Activated effector memory CD4-positive, alpha-beta T cell treated with Interleukin-2 at 50 U/mL for 16 hours (primary cell): ENCODE measurements at places on chromosomes 6 and 20.

GRCh38 chr20:358891-359555 is 12.1 kb downstream of the NRSN2 start:
- no peak for DNase-seq

GRCh38 chr6:75204959-75205775 is 686 bp downstream of the COL12A1 start:
- no peak for DNase-seq

- no peak for DNase-seq
Observed at GRCh38 chr20:63238514-63239125, 2.9 kb downstream of the BIRC7 start.

DNA sequence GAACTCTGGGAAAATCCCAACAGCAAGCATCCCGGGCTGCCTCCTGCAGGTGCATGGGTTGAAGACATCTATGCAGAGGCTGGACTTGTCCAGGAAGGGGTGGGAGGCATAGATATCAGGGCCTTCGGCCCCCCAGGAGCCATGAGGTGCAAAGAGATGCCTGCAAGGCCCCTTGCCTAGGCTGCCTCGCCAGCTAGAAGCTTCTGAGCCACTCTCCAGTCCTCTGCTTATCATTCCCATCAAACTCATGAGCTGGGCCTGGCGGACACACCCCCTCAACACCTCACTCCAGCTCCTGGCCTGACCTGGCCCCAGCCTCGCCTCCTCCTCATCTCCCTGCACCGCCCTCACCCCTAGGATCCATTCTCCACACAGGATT is 152.4 kb upstream of the PTPN1 start:
- no peak for DNase-seq

DNA sequence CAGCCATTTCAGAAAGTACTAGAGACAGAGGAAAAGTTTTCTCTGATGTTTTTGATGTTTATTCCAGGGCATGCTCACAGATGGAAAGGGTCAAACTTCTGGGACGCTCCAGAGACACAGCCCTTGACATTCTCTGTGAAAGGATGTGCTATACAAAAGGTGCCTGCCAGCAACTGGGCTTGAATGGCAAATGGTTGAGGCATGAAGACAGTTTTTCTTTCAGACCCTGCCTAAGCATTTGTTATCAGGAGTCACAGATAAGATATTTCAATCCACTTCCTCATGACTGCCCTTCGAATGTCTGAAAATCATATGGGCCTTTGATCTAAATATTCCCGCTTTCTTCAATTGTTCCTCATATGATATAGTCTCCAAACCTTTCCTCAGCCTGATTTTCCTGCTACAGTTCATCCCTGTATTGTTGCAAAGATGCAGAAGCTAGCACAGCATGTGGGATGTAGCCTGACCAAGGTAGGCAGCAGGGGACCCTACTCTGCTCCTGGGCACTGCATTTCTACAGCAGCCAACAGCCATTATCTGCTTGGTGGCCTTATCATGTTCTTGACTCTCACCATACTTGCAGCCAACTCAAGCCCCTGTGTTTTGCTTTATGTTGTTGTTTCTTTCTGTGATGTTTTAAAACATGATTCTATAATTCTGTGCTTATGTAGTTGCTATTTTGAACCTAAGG is 14.6 kb upstream of the TXLNB start:
- DNase-seq: no peak

DNA sequence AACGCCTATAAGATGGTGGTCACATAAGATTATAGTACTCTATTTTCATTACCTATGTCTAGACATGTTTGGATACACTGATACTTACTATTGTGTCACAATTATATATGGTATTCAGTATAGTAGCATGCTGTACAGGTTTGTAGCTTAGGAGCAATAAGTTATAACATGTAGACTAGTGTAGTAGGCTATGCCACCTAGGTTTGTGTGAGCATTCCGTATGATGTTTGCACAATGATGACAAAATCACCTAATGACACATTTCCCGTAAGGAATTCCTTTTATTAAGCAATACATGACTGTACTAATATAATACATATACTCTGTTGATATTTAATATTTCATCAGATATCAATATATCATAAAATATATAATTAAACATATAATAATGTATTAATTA is 540.7 kb downstream of the BMP2 start:
- no peak for DNase-seq

- no peak for DNase-seq
Observed at GRCh38 chr6:6546318-6547109, 42.0 kb upstream of the LY86 start.

DNA sequence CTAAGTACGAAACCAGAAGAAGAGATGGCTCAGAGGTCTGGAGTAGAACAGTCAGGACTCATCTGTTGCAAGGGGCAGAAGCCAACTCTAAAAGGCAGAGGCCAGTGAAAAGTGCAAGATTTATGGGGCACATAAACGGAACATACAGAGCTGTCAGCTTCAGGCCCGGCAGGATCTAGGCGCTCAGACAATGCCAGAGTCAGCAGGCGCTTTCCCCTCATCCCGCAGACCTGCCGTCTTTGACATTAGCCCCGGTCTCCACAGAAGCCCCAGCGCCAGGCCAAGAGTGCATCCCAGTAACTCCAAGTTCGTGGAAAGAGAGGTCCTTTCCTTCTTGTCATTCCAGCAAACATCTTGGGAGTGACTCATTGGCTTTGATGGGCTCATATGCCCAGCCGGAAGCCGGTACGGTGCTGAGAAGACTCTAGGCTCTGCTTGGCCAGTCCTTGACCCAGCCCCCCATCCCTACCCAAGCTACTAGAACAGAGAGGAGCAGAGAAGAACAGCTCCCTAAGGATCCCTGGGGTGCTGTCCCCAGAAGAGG is 260.9 kb downstream of the TAF4 start:
- no peak for DNase-seq

DNA sequence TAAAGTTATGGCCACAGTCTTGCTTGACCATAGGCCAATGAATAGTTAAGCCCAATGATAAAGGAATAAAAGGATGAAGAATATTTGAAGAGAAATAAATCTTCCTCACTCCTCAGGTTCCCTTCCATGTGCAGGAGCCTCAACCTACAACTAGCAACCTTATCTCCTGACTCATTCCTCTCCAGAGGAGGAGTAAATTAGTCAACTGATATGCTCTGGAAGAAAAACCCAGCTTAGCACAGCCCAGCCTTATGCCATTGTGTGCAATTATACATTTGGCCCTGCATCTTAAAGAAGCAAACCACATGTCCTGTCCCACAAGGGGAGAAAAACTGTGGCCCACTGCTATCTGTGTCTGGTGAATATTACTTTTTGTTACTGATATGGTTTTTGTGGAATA is 82.1 kb downstream of the PHIP start:
- no peak for DNase-seq

GRCh38 chr6:92469186-92469828 is 950.1 kb downstream of the EPHA7 start:
- DNase-seq: no peak

DNA sequence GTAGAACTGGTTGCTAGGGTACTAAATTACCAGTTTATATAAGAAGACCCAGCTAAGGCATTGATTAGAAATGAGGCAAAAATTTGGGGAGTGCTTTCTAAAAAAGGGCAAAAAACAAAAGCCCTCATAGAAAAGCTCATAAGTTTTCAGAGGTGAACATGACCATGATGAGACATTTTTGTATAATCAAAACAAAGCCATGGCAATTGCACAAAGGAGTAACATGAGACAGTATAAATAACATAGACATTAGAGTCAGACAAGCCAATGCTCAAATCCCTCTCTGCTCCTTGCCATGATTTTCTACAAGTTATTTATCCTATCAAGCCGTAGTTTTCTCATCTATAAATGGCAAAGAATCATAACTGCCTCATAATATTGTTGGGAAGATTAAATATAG is 112.2 kb upstream of the ADTRP start:
- no peak for DNase-seq

DNA sequence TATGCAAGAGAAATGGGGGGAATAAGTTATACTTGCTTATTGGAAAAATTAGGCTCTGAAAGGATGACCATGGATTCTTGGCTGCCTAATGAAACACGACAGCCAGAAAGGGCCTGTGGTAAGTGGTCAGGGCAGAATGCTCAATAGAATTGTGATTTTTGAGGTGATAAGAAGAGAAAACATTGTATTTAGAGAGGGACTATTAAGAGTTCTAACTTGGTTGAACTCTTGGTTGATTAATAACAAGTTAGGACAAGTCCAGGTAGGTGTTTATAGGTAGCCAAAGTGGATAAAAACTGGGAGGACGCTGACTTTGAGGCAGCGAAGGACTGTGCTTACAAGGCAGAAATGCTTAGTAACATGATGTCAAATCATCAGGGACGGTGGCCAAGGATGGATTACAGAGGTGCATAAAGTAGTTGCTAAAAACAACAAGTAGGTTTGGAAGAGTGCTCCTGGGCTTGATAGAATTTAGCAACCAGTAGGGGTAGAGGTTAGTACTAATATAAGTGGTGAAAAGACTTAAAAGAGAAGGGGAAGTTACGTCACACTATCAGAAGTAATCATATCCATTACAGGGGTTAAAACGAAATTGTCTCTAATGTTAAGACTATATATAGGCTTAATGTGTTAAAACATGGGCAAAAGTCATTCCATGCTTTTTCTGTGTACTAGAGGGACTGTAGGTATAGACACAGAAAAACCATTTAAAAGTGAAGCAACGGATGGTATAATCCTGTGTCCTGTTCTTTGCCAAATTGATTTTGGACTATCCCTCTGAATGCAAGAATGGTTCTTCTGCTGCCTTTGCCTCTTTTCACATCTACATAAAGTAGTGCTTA is 98.6 kb downstream of the EYA4 start:
- no peak for DNase-seq

- no peak for DNase-seq
Observed at GRCh38 chr6:62371453-62372210, 85.6 kb upstream of the KHDRBS2 start.

- no peak for DNase-seq
Observed at GRCh38 chr6:145020114-145020513, 715.2 kb downstream of the EPM2A start.

GRCh38 chr6:24453921-24454320 is 35.5 kb downstream of the GPLD1 start:
- no peak for DNase-seq

DNA sequence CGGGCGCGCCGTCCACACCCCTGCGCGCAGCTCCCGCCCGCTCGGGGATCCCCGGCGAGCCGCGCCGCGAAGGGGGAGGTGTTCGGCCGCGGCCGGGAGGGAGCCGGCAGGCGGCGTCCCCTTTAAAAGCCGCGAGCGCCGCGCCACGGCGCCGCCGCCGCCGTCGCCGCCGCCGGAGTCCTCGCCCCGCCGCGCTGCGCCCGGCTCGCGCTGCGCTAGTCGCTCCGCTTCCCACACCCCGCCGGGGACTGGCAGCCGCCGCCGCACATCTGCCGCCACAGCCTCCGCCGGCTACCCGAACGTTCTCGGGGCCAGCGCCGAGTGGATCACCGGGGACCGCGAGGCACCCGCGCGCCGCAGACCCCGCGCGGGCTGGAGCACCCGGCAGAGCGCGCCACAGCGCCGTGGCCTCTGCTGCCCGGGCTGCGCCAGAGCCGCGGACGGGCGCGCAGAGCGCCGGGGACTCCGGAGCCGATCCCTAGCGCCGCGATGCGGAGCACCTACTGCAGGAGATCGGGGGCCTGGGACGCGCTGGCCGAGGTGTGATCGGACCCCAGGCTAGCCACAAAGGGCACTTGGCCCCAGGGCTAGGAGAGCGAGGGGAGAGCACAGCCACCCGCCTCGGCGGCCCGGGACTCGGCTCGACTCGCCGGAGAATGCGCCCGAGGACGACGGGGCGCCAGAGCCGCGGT is at the start of gene BMP2:
BMP2 (plus strand) TSS at position 151 of the 692 bp plus-strand sequence. CDS start 2,441 bp downstream, outside the sequence.
- no peak for DNase-seq

DNA sequence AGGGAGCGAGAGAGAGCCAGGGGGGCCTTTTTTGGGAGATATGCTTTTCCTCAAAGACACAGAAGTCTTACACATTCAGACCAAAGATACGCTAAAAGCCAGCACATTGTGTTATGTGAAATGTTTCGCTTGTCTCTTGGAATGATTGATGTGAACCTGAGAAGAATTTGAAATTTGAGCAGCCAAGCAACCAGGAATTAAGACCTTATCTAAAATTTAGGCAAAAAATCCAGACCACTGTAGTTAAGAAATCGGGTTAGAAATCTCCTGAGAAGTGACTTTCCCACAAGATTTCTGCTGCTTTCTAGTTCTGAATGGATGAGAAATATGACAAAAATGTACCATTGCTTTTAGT is 223.2 kb upstream of the GMDS start:
- no peak for DNase-seq

GRCh38 chr20:24828992-24829648 is 119.9 kb upstream of the CST7 start:
- no peak for DNase-seq

DNA sequence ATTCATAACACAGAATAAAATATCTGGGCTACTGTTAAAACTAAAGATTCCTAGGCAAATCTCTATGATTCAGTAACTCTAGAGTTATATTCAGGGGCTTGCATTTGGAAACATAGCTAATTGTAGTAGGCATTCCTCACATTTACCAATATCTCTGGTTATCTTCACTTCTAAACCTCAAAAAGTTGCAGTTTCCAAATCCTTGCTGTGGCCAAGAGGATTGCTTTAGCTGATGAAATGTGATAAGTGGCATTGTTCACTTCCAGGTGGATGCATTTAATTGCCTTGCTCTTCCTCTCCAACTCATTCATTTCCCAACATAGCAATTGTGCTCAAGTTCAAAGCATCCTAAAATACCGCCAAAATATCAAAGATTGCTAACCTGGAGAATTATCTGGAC is 246.6 kb downstream of the GRIK2 start:
- no peak for DNase-seq

GRCh38 chr20:63561624-63562396 is 7.9 kb downstream of the FNDC11 start:
- no peak for DNase-seq

DNA sequence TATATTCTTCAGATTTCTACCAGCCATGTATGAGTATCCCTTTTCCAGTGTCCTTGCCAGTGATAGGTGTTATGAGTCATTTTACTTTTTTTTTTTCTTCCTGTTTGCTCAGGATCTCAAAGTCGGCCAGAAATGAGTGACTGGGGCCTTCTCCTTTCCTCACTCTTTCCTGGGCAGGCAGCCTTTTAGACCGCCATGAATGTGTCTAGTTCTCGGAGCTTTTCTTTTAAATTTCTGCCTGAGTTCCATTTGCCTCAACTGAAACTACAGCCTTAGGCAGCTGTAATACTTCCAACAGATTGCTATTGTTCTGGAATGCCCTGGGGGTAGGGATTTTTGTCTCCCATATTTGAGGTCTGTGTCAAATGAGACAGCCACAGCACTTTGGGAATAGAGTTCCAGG is 83.7 kb downstream of the STXBP5 start:
- DNase-seq: no peak

DNA sequence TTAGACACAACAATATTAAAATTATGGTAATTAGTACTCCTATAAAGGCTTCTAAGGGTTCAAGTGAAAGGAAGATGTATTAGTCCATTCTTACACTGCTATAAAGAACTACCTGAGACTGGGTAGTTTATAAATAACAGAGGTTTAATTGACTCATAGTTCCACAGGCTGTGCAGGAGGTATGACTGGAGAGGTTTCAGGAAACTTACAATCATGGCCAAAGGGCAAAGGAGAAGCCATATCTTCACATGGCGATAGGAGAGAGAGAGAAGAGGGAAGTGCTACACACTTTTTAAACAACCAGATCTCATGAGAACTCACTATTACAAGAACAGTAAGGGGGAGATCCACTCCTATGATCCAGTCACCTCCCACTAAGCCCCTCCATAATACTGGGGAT is 52.9 kb downstream of the TINAG start:
- no peak for DNase-seq

GRCh38 chr20:62123450-62124118 is 1.3 kb downstream of the LSM14B start:
- no peak for DNase-seq

GRCh38 chr6:37845026-37845911 is 25.7 kb downstream of the ZFAND3 start:
- DNase-seq: no peak
